NK-92 treated with Interleukin-12 subunit alpha and Interleukin-12 subunit beta, amount 100 ng/mL, for 24 hours (cell line): ENCODE measurements at places on chromosomes 2 and 18.

- DNase-seq = no peak
These were observed 42.1 kb upstream of the RFX8 start for GRCh38 chr2:101516823-101517690.

GRCh38 chr2:10235909-10236550 lies 66.7 kb upstream of the HPCAL1 start:
- DNase-seq = no peak

DNA sequence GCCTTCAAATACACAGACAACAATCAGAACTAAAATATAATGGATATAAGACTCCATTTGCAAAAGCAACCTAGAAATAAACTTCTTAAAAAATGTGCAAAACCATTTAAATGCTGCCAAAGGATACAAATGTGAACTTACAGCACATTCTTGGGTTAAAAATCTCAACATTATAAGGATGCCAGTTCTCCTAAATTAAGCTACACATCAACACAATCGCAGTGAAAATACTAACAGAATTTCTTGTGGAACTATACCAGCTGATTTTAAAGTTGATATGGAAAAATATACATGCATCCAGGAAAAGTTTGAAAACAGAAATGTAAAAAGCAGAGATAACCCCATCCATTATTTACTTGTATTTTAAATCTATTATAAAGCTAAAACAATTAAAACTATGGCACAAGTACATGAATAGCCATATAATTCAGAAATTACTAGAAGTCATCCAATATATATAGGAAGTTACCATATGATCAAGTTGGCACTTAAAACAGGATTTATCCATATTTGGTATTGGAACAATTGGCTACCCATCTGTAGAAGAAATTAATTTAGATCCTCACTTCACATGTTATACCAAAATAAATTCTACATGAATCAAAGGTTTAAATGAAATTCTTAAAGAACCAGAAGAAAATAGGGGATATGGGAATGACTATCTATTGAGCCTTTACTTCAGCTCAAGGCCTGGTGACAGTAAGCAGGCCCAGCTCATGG lies 151.7 kb upstream of the GLI2 start:
- DNase-seq = no peak

DNA sequence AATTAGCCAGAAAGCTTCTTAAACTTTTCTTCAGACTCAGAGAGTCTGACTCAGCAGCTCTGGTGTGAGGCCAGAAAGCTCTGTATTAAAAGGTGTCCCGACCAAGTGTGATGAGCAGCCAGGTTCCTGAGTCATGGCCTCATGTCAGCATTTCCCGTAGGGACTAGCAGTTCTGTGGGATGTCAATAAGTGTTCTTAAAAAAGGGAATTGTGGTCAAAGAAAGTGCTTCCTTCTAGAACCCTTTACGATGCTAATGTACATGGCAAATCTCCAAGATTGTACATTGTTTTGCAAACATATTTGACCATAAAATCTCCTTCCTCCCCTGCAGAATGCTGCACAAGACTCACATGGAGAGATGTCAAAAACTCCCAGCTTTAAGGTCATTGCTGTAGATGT lies 80.1 kb downstream of the PLA2R1 start:
- DNase-seq = no peak

DNA sequence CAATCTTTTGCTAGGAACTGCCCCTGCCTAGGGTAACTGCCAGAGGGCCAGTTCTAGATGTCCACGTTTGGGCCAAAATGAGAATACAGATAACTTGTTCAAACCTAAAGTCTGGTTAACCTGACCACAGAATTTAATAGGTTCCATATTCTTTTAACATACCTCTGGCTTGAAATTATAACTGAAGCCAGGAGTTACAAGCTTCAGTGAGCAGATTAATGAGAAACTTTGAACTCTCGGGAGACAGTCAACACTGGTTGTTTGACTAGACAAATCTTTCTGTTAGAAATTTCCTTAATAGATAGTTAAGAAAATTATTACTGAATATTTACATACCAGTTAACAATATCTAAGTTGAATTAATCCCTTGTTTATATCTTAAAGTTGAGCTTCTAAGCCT lies 110.0 kb upstream of the KLF7 start:
- DNase-seq = no peak

DNA sequence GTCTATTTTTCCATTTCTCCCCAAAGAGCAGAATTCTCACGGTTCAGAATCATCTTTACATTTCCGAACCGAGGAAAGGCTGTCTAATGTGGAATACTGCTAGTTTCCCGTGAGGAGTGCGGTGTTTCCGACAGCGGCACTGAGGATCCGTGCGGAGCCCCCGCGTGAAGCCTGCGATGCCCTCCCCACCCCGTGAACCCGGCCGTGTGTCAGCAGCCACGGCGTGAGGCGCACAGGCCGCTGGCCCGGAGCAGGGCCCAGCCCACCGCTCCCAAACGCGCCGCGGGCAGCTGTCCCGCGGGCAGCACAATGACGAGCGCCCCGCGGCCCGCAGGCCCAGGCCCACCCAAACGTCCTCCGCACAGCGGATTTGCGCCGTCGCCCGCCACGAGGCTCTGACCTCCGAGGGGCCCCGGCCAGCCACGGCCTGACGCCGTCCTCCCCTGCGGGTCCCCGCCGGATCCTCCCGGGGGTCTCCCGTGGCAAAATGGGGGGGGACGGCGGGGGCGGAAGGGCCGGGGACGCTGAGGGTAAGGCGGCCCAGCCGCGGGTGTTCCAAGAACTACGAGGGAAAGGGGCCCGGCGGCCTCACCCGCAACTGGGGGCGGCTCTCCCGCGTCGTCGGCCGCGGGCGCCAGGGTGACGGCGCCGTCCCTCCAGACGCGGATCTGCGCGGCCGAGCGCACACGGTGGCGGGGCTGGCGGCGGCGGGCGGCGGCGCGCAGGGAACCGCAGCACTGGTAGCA lies 796 bp downstream of the SPIRE1 start:
- no peak for DNase-seq

- DNase-seq = no peak
These were observed 204.6 kb downstream of the RAB3GAP1 start for GRCh38 chr2:135256531-135257260.

GRCh38 chr2:240664622-240665021 lies 18.1 kb downstream of the AQP12B start:
- no peak for DNase-seq

DNA sequence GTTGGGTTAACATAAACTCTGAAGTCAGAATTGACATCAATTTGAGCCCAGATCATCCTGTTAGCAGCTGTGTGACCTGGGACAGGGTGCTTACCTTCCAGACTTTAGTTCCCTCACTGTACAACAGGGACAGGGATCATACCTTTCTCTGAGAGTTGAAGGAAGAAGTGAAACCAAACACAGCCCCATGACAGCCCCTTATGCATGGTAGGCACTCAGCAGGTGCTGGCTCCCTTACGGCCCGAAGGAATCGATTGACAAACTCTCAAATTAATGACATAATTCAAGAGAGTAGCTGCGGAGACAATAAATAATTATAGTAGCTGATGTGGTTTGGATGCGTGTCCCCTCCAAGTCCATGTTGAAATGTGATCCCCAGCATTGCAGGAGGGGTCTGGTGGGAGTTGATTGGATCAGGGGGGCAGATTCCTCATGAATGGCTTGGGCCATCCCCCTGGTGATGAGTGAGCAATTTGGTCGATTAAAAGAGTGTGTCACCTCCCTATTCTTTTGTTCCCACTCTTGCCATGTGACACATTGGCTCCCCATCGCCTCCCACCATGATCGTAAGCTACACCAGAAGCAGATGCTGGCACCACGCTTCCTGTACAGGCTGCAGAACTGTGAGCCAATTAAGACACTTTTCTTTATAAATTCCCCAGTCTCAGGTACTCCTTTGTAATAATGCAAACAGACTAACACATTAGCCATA lies 72.4 kb downstream of the ODC1 start:
- DNase-seq = no peak

DNA sequence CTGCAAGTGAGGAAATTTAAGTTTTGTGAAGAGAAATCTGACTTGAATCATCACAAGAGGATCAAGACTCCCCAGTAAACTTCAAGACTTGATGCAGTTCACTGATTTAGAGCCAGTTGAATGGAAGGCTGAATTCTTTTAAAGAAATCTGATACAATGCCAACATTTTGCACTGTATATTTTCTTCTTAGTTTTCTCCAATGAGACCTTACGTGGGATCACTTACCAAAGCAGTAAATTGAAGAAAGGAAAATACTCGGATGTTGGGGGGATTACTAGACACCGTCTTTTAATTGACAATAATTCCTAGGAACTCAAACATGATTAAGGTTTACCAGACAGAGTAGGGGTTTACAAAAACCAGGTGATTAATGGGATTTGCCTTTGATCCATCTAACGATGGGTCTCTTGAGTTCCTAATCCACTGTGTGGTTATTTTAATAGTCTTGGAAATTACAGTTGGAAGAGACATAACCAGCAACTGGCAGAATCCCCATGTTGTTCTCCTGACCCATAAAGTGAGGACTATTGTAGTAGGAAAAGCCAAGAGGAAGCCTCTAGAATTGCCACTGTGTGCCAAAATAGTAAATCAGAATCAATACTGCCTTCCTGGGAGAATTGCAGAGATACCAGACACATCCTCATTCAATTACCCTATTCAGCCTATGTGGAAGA lies 354.5 kb downstream of the PID1 start:
- no peak for DNase-seq

DNA sequence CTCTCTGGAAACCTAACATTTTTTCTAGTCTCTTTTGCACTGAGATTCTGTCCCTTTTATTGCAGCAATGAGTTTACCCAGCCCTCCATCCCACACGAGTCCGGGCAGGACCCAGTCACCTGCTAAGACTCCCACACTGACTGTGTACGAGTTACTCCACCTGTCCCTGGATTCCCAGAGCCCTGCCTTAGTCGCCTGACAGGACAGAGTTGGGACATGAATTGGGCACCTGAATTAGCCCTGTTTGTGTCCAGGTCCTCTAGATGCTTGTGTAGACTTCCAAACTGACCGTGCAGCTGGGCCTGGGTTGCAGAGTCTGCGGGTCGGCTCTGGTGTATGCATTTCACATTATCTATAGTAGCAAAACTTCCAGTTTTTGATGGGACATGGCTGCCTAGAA lies 238.7 kb downstream of the VAPA start:
- no peak for DNase-seq

DNA sequence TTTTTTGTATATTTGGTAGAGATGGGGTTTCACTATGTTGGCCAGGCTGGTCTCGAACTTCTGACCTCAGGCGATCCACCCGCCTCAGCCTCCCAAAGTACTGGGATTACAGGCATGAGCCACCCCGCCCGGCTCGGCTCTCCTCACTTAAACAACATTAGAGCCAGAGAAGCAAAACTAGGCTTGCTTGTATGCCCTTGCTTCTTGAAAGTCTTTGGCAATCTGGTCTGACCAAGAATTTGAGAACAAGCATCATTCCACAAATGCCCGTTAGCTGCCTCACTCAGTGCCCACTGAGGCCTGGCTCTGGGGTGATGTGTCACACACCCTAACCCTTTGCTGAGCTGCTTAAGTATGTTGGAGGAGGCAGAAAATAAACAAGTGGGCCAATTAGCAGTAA lies 33.5 kb downstream of the SOWAHC start:
- no peak for DNase-seq

- DNase-seq = no peak
These were observed 164.0 kb upstream of the MYO3B start for GRCh38 chr2:170013802-170014551.

GRCh38 chr2:126518196-126518595 lies 137.8 kb upstream of the GYPC start:
- DNase-seq = no peak

GRCh38 chr18:34661464-34662087 lies 48.5 kb upstream of the DTNA start:
- no peak for DNase-seq

- DNase-seq = no peak
These were observed 32.1 kb upstream of the WDR75 start for GRCh38 chr2:189409131-189409530.

DNA sequence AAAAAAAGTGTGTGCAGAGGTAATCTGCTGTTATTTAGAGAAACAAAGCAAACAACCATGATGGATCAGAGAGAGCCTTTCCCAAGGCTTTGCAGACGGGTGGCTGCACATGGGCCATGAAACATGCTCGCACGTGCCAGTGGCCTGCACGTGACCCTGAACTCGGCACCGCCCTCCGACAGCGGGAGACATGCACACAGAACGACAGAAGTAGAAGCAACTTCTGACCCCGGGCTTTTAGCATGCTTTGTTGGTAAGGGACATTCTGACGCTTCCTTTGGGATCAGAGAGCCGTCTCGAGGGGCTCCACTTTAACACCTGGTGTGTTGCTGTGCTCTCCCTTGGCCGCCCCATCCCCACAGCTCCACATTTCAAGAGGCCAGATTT lies 112.5 kb downstream of the KCNF1 start:
- DNase-seq = no peak

- no peak for DNase-seq
These were observed 25.6 kb upstream of the CXXC1 start for GRCh38 chr18:50313031-50313607.

DNA sequence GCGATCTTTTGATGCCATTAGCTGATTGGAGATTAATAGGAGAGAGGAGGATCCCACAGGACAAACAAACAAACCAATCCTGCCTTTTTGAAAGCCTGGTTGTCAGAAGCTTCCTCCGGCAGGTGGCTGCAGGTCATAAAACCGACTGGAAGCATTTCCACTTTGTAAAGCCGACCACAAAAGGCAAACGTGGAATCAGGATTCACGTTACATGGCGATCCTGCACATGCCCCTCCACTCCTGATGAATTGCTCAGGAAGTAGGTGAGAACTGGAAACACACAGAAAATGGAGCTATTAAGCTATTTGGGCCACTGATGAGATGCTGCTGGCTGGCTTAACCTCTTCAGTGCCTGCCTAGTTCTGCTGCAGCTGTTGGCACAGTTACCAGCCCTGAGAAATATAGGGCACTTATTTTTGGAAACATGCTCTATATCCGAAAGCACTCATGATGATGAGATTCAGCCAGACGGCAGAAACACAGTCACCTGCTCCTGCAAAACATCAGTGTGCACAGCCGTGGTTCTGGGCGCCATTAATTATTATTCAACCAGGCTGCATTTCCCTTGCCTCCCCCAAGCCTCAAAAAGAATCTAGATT lies 110.3 kb upstream of the ST6GAL2 start:
- no peak for DNase-seq

GRCh38 chr2:10331027-10331701 lies 28.5 kb downstream of the HPCAL1 start:
- no peak for DNase-seq
